ENCODE measurements at places on chromosomes 12 and 14.

GRCh38 chr12:93758801-93759373, 81.7 kb downstream of the CRADD start:
- DNase-seq: peak; percentile 55

- no peak for DNase-seq
These were observed 306.3 kb downstream of the APAF1 start for GRCh38 chr12:98951406-98951805.

DNA sequence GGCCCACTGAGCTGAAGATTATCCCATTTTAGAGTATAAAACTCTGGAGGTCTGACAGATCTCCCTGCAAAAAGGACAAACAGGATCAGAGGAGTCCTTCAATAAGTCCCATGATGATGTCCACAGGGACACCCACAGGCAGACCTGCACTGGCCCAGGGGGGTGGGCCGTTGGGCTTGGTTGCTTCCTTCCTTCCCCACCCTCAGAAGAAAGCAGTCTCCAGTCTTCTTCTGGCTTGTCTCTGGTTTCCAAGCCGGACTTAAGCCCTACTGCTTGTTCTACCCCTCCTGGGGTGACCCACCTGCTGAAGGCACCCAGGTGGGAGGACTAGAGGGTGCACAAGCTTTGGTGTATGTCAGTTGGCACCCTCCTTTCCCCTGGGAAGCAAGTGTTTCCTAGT, 209.0 kb downstream of the ANO2 start:
- no peak for DNase-seq

DNA sequence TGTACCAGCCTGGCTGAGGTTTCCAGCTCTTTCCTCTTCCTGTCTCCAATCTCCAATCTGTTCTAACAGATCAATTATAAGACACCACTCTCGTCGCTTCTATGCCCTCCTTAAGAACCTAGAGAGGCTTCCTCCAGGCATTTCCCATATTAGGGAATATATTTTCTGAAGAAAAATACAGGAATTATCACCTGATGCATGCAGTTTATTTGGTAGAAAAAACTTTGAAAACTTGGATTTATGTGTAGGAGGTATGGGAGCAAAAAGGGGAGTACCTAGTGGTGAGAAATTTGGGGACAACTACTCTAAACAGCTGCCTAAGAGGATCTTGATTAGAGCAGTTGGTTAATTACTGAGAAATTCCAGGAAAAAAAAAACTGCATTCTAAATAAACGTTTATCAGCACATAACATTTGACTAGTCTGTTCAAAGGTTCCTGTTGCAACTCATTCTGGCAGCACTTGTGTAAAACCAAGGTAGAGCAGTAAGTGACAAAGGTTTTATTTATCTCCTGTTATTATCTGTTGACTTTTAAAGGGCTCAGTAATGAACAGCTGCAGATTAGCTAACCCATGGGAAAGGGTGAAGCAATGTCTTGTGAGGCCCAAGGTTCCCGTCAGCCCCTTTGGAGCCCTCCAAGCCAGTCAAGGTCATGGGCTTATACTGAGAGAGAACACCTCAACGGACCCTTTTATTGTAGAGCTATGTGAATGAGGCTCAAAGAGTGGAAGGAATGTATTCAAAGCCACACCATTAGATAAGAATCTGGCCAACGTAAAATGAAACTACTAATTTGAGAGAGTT, 36.4 kb upstream of the NR1H4 start:
- no peak for DNase-seq

DNA sequence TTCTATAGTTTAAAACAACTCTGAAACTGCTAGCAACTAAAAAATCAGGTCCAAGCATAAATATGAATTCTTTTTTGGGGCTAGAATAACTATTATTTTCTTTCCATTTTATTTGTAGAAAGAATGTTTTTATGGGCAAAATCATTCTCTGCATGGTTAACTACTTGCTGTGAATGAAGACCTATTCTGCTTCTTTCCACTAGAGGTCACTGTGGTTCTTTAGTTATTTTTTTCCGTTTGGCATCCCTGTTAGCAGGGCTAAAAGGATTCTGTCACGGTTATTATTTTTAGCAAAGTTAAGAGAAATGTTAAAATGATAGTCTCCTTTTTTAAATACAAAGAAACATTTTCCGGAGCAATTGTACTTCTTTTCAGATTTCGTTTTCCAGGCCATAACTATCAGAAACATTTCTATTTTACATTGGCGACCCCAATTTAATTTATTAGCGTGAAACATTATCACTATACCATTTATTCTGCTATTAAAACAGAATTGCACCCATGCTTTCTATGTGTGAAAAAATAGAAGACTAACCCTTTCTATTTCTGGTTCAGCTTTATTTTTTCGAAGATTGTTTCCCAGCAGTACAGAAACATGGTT, 404.8 kb downstream of the ATP23 start:
- DNase-seq: peak; percentile 38

DNA sequence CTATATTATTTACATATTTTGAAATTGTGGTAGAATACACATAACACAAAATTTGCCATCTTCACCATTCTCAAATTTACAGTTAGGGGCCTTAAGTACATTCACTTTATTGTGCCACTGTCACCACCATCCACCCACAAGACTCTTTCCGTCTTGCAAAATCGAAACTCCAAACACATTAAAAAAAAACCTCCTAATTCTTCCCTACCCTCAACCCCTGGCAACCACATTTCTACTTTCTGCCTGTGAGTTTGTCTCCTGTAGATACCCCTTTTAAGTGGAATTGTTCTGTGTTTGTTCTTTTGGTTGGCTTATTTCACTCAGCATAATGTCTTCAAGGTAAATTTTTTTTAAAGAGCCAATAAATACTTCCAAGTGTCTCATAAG, 31.6 kb upstream of the AMIGO2 start:
- DNase-seq: no peak

DNA sequence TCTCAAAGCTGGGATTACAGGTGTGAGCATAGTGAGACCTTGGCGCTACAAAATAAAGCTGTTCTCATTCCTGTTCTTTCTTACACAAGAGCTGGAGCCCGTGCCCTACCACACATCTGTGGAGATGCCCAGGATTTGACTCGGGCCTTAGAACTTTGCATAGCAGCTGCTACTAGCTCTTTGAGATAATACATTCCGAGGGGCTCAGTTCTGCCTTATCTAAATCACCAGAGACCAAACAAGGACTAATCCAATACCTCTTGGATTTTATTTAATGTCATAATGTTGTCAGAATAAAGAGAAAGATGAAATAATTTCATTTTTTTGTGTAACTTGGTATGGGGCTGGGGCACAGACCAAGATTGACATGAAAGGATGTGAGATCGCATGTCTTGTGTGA, 7.6 kb downstream of the PNP start:
- no peak for DNase-seq

GRCh38 chr12:96077081-96077480, 41.7 kb upstream of the LTA4H start:
- no peak for DNase-seq

DNA sequence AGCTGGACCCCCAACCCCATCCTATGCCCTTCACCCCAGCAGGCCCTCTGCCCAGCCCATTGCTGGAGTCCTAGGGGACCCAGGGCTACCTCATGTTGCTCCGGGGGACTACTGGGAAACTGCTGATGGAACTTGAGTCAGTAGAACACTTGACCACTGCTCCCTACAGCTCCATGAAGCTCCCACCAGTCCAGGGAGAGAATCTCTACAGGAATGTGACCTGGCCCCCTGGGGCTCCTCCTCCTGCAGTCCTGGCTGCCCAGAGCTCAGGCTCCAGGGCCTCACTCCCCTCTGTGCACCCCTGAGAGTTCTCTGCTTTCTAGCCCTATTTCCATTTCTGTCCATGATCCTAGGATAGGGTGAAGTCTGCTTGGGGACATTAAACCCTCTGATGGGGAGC, 10.8 kb upstream of the AQP2 start:
- DNase-seq: no peak

DNA sequence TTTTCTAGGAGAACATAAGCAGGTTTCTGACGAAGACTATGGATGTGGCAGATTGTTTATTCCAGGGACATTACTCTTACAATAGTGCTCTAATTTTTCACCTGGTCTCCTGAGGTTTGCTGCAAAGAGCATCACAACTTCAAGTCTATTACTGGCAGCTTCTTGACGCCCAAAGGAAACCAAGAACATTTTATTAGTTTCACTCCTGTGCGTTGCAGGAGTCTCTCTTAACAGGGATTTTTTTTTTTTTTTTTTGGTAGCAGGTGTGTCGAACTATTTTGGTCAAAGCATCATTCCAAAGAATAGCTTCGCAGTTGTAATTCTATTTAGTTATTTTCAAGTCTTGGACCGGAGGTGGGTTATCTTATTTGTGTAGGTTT, 1.2 kb downstream of the ANO4 start:
- no peak for DNase-seq

GRCh38 chr12:126156806-126157574, 1091.8 kb downstream of the AACS start:
- DNase-seq: no peak

- DNase-seq: no peak
These were observed 3.3 kb downstream of the PRICKLE1 start for GRCh38 chr12:42586268-42586667.

GRCh38 chr12:125312471-125312870, 247.2 kb downstream of the AACS start:
- DNase-seq: no peak

DNA sequence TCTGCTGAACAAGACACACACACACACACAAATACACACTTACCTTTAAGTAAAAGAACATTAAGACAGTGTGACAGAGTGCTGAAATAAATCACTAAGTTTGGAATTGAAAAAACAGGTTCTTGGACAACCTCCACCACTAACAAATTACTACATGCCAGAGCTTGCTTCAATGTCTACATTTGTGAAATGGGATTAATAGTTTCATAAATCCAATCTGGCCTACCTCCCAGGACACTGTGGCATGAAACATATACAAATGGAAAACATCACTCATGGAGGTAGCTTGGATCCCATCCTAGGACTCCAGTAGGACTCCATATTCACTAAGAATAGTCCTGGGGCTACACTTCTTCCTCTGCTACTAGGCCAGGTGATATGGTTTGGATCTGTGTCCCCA, 8.2 kb upstream of the CCDC60 start:
- no peak for DNase-seq

- DNase-seq: peak; percentile 75
These were observed at the start of gene ADCY6 for GRCh38 chr12:48788854-48789775. Gene ADCY6 (minus strand): TSS chr12:48789089. CDS start chr12:48783434, 5,655 bp downstream.

GRCh38 chr12:10607885-10608458, 5.4 kb downstream of the MAGOHB start:
- DNase-seq: no peak

DNA sequence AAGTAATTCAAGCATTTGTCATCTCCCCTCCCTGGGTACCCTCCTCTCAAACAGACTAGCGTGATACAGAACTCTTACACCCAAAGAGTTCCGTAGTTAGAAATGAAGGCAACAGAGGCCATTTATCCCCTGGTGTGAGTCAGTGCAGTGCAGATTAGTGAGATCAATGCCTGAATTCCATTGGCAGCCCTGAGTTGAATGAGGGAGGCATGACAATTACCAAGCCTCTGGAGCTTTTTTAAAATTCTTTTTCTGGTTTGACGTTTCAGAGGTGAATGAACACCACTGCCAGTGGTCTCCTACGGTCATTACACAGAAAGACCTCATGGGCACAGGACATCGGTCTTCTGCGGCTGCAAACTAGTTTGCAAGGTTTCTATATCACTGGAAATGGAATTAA, 94.4 kb downstream of the PRIMA1 start:
- DNase-seq: no peak

- no peak for DNase-seq
These were observed 72.0 kb downstream of the FOS start for GRCh38 chr14:75350505-75351060.

GRCh38 chr12:264269-264668, 1.6 kb upstream of the SLC6A13 start:
- no peak for DNase-seq

DNA sequence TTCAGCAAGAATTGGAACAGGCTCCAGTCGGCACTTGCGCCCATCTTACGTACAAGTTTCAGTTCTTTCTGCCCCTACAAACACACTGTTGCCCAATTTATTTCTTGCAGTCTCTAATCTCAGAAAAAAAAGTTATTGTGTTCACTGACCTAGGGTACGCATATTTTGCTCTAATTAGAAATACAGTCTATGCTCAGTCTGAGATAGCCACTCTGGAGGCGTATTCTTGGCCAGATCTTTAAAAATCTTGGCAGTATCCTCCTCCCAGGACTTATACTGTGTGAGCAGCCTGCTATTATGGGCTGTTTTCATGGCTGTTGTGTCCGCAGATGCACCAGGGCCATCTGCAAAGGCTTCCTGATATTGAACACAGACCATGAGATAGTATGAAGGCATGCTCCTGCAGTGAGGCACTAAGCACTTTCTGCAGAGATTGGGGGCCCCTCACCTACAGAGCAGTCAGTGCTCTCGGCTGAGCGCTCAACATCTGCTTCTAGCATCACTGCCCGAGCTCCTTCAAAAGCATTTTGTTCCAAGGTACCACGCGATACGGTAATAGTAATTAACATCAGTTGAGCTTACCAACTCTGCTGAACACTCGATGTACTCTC, 57.9 kb downstream of the PPM1H start:
- DNase-seq: no peak

DNA sequence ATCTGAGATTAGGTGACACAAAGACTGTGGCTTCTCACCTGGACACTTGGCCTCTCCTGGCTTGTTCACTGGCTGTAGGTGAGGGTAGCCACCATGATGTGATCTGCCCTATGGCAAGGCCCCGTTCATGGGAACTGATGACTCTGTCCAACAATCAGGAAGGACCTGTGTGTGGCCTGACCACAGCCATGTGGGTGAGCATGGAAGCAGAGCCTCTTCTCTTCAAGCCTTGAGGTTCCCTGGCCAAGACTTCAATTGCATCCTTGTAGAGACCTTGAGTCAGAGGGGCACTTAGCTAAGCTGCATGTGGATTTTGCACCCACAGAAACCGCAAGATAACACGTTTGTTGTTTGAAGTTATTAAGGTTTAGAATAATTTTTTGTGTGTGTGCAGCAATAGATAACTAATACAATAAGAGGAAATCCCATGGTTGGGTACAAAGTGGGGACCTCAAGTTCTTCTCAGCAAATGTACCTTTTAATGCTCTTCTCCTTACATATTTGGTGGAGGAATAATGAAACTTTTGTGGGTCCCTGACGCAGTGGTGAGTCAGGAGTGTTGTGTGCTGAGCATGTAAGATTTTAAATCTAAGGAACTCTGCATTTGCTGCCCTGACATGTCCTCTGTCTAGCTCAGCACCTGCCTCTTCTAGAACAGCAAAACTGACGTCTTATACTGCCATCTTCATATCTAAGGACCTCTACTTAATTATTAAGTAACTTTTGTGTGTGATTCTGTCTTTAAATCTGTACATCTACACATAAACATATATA, 27.5 kb upstream of the PLEKHG7 start:
- DNase-seq: no peak

DNA sequence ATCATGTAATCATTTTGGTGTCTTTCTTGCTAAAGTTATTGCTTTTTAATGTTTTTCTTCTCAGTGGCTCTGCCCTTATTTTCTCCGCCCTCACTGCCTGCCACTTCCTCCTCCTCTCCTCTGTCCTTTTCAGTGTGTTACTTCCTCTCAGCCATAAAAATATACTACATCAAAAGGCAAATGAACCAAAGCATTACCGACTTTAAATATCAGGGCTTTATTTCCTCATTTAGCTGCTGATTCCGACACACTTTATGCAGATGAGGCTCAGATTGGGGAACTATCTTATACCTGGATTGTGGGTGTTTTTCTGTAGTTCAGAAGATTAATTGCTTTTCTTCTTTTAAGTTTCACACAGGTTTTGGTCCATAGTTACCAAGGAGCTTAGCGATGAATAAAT, 118.1 kb downstream of the CMAS start:
- no peak for DNase-seq
